Sigmoid colon (tissue), 7 donors: ENCODE measurements at places on chromosomes 2 and 18. TPM values are rescaled to one million over a fixed set of nuclear protein-coding genes. Genes with fewer than 3 reads are reported as not detected.

GRCh38 chr2:142525720-142526119, 351.7 kb upstream of the KYNU start:
- DNase-seq: no peak

- DNase-seq: no peak
These were observed 23.7 kb downstream of the METTL4 start for GRCh38 chr18:2547477-2548087.

DNA sequence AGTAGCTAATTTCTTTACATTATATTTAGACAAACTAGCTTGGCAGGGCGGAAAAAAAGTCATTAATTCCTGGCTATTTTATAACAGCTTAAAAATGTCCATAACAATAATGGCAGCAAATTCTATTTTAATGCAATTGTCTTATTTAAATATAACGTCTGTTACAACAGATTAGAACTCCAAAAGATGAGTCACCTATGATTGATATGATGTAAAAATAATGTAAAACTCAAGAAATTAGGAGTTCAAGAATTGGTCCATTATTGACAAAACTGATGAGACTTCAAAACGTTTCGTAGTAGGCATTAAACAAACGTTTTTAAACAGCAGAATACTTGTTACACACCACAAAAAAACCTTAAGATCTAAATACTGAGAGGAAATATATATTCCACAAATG, 2.7 kb downstream of the XPO1 start:
- no peak for DNase-seq

GRCh38 chr2:197266477-197266876, 44.1 kb downstream of the ANKRD44 start:
- no peak for DNase-seq

Gene UGT1A4
- total RNA-seq: not detected

Gene MC2R
- not detected for total RNA-seq

Gene RND3
- total RNA-seq: 29.8 TPM

Gene RAB6C
- total RNA-seq: not detected
